ENCODE measurements at places on chromosomes 1 and 21. TPM values are rescaled to one million over a fixed set of nuclear protein-coding genes. Genes with fewer than 3 reads are reported as not detected.

- no peaks in the 10 kb centered on the region for H3K4me1 ChIP-seq
- no peak overlapping the region for H3K4me3 ChIP-seq
- no peak overlapping the region for H3K27ac ChIP-seq
- no peaks in the 10 kb centered on the region for H3K27me3 ChIP-seq
- no peaks in the 10 kb centered on the region for H3K36me3 ChIP-seq
Observed at GRCh38 chr1:113663165-113663951, 95.9 kb downstream of the PHTF1 start.

GRCh38 chr1:15322648-15323350, 75.8 kb downstream of the FHAD1 start:
- H3K4me3 ChIP-seq: no peak overlapping the region
- H3K27ac ChIP-seq: no peak overlapping the region
- DNase-seq: no peak
- H3K27me3 ChIP-seq: no peaks in the 10 kb centered on the region

METTL18 gene
- 6.1 TPM for total RNA-seq

GRCh38 chr1:221573756-221574155, 168.1 kb downstream of the DUSP10 start:
- H3K4me1 ChIP-seq: no peaks in the 10 kb centered on the region
- H3K36me3 ChIP-seq: no peaks in the 10 kb centered on the region
- no peaks in the 10 kb centered on the region for H3K27me3 ChIP-seq

GRCh38 chr1:228913626-228914414, 178.5 kb downstream of the RHOU start:
- H3K4me3 ChIP-seq: no peak overlapping the region

Measured in breast epithelium (tissue), 4 donors.